Testis (tissue), 5 donors: ENCODE measurements at places on chromosomes 16 and 17. TPM values are rescaled to one million over a fixed set of nuclear protein-coding genes. Genes with fewer than 3 reads are reported as not detected.
A peak's percentile ranks its signal among the peaks of the same experiment; 100 is the strongest.

- peak; percentile 54 for DNase-seq
Measured at GRCh38 chr16:54286366-54287130, at the start of gene IRX3. Gene IRX3 (minus strand): TSS chr16:54286787. CDS start chr16:54286050, 737 bp downstream.

GRCh38 chr17:76893623-76894334, 25.6 kb downstream of the MGAT5B start:
- DNase-seq, result no peak

DNA sequence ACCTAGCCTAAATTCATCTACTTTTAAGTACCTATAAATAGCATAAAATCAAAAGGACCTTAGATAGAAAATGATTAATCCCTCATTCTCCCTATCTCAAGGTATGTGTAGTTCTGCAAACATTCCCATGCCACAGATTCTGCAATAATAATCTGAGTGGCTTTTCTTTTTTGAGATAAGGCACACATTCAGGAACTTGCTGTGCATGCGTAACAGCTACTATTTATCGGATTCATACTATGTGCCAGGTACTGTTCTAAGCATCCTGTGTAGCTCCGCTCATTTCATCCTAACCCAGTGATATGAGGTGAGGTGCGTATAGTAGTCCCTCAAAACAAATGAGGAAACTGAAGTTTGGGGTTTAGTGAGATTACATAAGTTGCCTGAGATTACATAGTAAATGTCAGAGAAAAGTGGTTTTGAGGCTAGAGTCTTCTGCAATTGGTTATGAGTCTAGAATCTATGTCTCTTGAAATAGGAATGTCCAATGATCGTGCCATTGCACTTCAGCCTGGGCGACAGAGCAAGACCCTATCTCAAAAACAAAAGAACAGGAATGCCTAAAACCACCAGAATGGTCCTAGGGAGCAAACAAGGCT, 2.0 kb upstream of the ZNF263 start:
- peak; percentile 11 for DNase-seq

GRCh38 chr16:58087209-58087913, 41.8 kb downstream of the CFAP20 start:
- no peak for DNase-seq

DNA sequence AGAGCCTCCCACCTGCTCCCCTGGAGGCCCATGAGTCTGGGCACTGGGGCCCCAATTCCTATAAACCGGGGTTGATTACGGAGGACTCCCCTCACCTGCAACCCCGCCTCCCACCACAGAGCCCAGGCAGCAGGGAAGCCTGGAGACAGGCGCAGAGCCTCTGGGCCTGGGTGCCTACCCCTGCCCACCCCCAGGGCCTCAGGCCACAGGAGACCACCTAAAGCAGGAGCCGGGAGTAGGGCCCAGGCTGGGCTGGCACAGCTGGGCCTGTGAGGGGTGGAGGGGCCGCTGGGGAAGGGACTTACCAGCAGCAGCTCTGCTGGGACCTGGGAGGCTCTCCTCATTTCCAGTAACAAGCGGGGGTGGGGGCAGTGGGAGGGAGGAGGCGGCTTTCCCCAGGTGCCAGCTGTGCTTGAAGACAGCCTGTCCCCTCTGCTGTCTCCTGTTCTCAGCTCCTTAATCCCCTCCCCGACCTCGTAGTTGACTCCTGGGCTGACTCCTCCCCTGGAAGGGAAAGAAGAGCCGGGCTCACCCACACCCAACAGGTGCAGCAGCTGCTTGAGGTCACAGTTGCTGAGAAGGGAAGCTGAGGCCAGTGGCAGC, 46.8 kb downstream of the TMEM235 start:
- DNase-seq, result no peak

DNA sequence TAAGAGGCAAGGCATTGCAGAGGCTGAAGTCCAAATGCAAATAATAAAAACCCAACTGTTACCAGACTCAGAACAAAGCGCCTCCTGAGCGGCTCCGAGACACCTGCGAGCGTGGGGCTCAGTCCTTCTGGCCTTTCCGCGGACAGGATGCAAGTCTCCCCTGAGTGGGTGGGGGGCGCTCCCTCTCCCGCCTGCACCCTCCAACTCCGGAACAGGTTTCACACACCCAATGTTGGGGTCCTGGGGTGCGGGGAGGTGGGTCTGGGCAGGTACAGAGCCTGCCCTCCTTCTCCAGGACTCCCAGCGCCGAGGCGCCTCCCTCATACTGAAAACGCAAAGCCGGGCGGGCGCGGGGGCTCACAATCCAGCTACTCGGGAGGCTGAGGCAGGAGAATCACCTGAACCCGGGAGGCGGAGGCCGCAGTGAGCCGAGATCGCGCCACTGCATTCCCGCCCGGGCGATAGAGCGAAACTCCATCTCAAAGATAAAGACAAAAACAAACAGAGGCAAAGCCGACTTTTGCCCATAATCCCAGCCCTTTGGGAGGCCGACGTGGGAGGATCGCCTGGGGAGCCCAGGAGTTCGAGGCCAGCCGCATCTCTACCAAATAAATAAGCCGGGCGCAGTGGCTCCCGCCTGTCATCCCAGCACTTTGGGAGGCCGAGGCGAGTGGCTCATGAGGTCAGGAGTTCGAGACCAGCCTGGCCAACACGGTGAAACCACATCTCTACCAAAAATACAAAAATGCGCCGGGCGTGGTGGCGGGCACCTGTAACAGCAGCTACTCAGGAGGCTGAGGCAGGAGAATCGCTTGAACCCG, 893 bp downstream of the GINS2 start:
- no peak for DNase-seq

GRCh38 chr16:81366316-81366932, 51.7 kb downstream of the GAN start:
- DNase-seq, result no peak

DNA sequence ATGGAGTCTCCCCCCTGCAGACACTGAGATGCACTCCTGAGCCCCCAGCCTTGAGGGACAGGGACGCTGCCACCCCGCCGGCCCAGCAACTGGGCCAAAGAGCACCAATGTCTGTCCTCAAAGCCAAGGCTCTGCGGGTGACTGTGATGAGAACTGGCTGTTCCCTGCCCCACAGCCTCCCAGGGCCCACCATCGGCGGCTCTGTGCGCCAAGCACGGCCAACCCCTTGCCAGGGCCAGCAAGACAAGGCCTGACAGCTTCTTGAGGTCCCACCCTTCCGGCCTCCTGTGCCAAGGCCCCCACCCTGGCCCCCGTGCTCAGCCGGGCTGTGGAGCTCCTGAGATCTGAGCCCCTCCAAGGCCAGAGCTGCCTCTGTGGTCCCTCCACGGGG, 34.2 kb upstream of the PABPN1L start:
- no peak for DNase-seq

GRCh38 chr17:17168401-17168800, 37.7 kb downstream of the PLD6 start:
- DNase-seq, result no peak

DNA sequence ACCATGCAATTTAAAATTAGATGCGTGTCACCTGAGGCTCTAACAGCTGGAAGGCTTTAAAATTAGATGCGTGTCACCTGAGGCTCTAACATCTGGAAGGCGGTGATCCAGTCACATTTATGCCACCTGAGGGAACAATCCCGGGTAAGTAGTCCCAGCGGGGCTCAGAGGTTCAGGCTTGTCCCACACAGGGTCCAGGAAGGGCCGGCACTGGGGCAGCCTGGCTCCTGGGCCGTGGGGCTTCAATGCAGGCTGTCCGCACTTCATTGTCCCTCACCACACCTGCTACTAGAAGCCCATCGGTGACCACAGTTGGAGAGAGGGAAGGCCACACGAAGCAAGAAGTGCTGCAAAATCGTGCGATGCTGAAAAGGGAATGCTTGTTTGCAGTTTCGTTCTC, 15.4 kb upstream of the ADCY9 start:
- no peak for DNase-seq

DNA sequence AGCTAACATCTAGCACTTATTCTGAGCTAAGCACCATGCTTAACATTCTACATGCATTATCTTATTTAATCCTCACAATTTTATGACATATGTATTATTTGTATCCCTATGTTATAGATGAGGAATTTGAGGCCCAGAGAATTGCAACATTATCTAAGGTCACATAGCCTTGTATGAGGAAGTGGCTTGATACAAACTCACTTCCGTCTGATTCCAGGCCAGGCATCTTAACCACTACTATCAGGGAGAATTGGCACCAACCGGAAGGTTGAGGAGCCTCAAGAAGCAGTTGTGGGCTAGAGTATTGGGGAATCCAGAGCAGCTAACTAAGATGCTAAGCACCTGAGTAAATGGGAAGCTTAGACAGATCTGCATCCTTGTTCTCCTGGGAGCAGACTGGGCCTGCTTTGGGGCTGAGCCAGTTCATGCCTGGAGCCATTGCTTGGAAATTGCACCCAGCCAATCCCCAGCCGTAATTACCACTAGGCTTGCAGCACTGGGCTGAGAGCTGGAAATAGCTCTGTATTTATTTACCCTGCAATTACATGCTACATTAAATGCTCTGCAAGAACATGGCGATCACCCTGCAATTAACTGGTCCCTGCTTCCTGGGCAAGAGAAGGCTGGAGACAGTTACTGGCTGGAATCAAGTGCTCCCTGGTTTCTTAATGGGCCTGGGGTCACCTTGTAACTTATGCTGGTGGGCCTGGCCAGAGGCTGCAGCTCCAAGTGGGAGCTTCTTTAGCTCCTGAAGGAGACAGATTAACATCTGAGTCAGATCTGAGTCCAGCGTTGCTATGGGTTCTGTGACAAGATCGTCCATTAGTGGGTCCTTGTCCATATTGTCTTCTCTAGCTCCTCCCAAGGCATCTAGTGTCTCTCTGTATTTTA, 273.1 kb upstream of the CCL2 start:
- DNase-seq, result no peak

- no peak for DNase-seq
Measured at GRCh38 chr17:6157716-6158115, 87.5 kb downstream of the WSCD1 start.

DNA sequence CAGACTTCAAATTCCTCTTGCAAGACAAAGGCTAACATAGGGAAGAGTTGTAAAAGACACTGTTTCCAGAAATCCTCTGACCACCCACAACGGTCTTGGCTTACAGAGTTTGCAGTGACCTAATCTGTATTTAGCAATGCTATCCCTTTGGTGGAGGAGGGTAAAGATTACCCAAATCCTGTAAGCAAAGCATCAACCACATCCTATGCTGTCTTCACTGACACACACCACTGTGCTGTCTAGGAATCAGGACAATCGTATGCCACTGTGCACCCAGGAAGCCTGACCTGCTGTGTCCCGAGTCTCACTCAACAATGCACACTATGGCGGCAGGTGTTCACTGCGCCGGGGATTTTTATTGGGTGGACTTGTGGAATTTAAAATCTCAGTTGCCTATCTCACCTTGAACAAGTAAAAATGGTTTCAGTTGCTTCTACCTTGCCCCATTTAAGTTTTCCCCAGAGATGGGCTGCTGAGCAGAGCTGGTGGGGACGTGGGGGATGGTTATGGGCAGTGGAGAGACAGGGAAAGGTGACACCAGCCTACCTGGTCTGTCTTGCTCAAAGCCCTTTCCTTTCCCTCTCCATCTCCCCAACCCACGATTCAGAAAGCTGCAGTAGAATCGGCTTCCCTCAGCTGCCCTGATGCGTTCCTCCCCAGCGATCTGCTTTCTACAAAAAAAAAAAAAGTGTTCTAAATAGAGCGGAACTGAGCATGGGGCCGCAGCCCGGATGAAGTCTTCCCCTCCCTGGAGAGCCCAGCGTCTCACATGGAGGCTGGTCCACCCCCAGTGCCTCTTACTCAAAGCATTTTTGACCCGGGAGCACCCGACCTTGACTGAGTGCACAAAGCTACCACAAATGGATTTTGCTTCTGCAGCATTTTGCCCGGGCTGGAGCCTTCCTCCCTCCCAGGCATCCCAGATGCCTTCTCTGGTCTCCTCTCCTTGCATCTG, 271.5 kb downstream of the SOX9 start:
- no peak for DNase-seq

- no peak for DNase-seq
Measured at GRCh38 chr16:65917466-65917865, 449.0 kb upstream of the CDH5 start.

DNA sequence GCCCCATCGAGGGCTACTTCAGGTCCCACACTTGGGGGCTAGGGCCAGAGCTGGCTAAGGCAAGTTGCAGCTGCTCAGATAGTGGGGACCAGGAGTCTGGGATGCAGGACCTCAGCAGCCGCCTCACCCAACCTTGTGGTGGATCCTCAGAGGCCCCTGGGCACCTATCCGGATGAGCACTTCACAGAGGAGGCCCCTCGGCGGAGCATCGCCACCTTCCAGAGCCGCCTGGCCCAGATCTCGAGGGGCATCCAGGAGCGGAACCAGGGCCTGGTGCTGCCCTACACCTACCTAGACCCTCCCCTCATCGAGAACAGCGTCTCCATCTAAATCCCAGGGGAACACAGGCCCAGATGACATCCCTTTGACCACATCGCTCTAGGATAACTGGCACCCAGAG, 9.4 kb downstream of the ALOX15B start:
- no peak for DNase-seq

DNA sequence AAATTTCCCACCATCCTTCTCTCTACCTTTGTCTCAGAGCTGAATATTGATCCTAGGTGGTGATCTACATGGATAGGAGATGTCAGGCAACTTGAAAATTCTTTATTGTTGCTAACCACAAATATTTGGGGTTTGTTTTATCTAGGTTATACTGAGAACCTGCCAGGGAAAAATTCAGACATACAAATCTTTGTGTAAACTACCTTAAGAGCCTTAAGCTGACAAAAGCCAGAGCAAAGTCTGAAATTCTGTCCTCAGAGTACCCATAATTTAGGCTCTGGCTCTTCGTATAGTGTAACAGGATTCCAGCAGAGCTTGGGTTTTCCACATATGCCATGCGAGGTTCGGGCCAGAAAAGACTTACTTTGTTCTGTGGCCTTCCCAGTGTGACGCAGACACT, 406.7 kb upstream of the MAF start:
- DNase-seq, result no peak

GRCh38 chr17:39604911-39605491, 2.7 kb downstream of the NEUROD2 start:
- DNase-seq, result no peak

GRCh38 chr17:60514053-60514452, 12.0 kb downstream of the APPBP2 start:
- no peak for DNase-seq

- no peak for DNase-seq
Measured at GRCh38 chr17:41681776-41682175, 6.9 kb upstream of the EIF1 start.

GRCh38 chr16:78274771-78275170, 175.3 kb downstream of the WWOX start:
- no peak for DNase-seq

The CCL8 gene
- 5.0 TPM for polyA plus RNA-seq

The PABPN1L gene
- 0.34 TPM for polyA plus RNA-seq

The ITGAX gene
- 3.4 TPM for polyA plus RNA-seq

The NDRG4 gene
- 142 TPM for polyA plus RNA-seq

The ASIC2 gene
- 0.73 TPM for polyA plus RNA-seq

The RNF157 gene
- polyA plus RNA-seq, result 98.8 TPM

The BMERB1 gene
- 102 TPM for polyA plus RNA-seq

The KRTAP4-5 gene
- not detected for polyA plus RNA-seq

The DNAI2 gene
- 80.5 TPM for polyA plus RNA-seq
